ENCODE measurements at places on chromosomes 12 and 14. TPM values are rescaled to one million over a fixed set of nuclear protein-coding genes. Genes with fewer than 3 reads are reported as not detected.

Gene GPR135
- 7.5 TPM for total RNA-seq

Gene CLEC4D
- not detected for total RNA-seq

Gene GALNT8
- 0.54 TPM for total RNA-seq

Gene TPPP2
- not detected for total RNA-seq

Gene KLRC1
- 0.67 TPM for total RNA-seq

All from thyroid gland (tissue), 4 donors.